Activated CD4-positive, alpha-beta memory T cell treated with anti-CD3 and anti-CD28 coated beads for 36 hours (primary cell): ENCODE measurements at places on chromosomes 2 and 18.

DNA sequence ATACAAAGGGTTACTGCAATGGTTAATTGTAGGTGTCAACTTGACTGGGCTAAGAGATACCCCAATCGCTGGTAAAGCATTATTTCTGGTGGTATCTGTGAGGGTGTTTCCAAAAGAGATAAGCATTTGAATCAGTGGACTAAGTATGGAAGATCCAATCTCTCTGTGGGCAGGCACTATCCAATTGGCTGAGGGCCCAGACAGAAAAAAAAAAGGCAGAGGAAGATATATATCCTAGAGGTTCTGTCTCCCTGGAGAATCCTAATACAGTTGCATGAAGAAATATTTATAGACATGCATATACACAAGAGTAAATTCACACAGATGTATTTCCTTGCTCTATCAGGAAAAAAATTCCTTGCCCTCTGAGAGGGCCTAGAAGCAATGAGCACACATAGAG, 43.9 kb downstream of the TBC1D8 start:
- DNase-seq: no peak

DNA sequence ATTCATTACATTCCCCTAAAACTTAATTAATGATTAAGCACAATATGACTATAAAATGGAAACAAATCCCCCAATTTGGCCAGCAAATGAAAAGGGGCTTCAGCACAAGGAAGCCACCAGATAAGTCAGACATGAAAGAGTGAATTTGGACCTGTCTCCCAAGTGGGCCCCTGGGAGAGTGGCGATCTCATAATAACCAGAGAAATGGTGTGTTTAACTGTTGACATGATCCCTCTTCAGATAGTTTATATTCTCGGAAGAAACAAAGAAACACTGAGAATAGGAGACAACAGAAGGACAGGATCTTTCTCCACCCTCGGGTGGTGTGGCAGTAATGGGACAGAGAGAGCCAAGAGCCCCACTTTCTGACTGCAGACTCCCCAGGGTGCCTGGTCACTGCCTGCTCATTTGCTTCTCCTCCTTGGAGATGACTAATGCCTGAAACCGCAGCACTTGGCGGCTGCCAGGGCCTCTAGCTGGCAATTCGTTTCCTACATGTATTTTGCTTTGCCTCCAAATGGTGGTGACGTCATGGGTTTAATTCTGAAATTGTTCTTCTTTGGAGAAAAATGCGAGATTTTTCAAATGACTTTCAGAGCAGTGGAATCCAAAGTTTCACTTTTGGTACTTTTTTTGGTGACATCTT, 46.4 kb upstream of the SPP2 start:
- peak; percentile 71 for DNase-seq

DNA sequence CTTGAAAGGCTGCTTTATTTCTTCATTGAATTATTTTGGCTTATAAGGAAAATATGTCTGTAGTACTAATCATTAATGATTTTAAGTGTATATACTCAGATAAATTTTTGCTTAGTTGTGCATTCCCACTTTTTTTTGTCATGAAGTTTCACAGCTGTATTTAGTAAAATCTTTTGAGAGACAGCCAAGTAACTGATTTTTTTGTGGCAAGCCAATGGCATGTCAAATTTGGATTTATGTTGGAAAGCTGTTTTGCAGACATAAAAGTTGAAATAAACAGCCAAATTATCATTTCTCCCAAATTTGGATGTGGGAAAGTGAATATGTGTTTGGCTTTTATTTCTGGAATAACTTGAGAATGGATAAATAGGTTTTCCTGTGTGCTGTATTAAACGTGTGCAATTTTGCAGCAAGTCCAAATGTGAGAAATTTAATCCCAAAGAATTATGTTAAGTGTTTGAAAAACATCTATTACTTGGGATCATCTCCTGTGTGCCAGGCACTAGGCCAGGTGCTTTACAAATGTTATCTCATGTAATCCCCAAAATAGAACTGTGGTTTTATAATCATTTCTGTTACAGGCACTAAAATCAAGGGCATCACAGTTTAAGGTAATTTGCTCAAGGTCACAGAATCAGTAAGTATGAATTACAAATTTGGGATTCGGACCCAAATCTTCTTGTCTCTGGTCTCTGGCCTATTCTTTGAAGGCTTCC, 160.4 kb downstream of the PTPRM start:
- DNase-seq: no peak

GRCh38 chr2:204115137-204116056, 178.8 kb downstream of the ICOS start:
- DNase-seq: no peak

GRCh38 chr2:219109471-219109870, 48.8 kb upstream of the IHH start:
- peak; percentile 69 for DNase-seq

GRCh38 chr2:198162276-198162675, 357.9 kb downstream of the PLCL1 start:
- DNase-seq: no peak

DNA sequence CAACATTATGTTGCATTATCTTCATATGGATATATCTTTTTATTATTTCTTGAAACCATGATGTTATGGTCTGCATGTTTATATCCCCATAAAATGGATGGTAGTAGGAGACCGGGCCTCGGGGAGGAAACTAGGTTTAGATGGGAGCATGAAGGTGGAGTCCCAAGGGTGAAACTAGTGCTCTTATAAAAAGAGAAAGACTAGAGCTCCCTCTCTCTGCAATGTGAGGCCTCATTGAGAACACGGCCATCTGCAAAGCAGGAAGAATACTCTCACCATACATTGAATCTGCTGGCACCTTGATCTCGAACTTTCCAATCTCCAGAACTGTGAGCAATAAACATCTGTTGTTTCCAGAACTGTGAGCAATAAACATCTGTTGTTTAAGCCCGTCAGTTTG, 64.0 kb downstream of the NXPH2 start:
- DNase-seq: no peak

DNA sequence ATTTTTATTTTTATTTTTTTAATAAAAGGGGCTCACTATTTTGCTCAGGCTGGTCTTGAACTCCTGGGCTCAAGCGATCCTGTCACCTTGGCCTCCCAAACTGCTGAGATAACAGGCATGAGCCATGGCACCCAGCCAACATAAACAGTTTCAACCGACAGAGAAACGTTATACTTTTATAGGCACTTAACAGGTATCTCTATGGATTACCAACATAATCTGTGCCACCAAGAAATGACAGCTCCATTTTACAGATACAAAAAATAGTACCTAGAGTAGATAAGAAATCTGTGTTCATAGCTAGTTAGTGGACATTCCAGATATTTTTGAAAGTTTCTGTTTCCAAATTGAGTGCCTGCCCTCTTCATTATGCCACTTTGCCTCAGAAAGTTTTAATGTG, 1316.7 kb downstream of the LRP1B start:
- DNase-seq: no peak

DNA sequence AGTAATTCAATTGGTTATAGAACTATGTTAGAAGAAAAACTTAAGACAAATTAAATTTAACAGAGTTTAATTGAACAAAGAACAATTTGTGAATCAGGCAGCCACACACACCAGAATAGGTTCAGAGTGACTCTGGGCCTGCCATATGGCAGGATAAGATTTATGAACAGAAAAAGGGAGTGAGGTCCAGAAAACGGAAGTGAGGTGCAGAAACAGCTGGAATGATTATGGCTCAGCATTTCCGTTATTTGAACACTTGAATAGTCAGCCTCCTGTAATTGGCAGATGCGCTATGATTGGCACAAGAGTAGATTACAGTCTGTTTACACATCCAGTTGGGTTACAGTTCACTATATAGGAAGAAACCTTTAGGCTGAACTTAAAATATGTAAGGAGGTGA, 99.0 kb downstream of the MBD2 start:
- DNase-seq: no peak

GRCh38 chr2:1503471-1504310, 90.4 kb downstream of the TPO start:
- no peak for DNase-seq

DNA sequence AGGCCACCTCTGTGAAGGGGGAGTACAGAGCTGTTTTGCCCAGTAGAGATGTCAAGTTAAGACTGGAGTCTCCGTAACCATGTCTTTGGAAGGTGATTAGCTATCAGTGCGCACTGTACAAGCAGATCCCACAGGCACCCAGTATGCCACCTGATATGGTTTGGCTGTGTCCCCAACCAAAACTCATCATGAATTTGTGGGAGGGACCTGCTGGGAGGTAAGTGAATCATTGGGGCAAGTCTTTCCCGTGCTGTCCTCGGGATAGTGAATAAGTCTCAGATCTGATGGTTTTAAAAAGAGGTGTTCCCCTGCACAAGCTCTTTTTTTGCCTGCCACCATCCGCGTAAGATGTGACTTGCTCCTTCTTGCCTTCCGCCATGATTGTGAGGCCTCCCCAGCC, 90.2 kb downstream of the ACTR2 start:
- DNase-seq: no peak

GRCh38 chr2:39528701-39529100, 91.6 kb upstream of the MAP4K3 start:
- no peak for DNase-seq

DNA sequence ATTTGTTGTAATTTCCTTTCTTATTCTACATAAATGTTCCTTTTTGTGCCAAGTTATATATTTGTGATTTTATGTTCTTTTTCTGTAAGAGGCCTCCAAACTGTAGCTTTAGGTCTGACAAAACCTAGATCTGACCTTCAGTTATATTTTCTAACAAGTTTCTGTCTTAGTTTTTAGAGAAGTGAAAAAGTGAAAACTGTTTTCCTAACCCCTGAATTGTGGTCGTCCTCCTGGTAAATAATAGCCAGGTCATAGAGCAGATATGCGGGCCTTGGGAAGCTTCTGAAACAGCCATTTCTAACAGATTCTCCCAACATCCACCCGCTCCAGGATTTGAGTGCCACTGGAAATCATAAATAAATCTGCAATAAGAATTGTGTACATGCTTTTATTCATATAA, 398.4 kb upstream of the CWC22 start:
- no peak for DNase-seq
